ENCODE measurements at places on chromosomes 3 and 15.

DNA sequence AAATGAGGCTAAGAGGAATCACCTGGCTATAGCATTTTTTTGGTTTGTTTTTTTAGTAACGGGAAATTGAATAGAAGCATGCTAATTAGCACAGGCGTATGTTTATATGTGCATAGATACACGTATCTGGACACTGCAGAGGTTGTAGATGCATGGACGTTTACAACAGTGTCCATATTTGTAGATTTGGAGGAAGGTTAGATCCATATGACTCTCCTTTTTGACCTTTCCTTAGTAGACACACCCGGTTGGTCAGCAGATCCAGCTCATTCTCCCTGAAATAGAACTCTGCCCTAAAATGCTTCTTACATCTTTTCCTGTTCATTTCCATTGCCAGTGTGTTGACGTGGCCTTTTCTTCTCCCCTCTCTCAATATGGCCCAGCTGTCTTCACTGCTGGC is 60.1 kb downstream of the SLCO3A1 start:
- DNase-seq: no peak

DNA sequence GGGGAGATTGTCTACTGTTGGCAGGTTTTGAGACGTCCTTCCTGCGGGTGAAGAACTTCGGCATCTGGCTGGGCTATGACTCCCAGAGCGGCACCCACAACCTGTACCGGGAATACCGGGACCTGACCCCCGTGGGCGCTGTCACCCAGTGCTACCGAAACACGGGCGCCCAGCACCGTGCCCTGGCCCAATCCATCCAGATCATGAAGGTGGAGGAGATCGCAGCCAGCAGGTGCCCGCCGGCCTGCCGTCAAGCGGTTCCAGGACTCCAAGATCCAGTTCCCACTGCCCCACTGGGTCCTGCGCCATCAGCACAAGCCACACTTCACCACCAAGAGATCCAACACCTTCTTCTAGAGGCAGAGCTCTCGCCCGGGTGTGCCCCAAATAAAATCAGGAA is 194.9 kb upstream of the EPHA6 start:
- DNase-seq: no peak

DNA sequence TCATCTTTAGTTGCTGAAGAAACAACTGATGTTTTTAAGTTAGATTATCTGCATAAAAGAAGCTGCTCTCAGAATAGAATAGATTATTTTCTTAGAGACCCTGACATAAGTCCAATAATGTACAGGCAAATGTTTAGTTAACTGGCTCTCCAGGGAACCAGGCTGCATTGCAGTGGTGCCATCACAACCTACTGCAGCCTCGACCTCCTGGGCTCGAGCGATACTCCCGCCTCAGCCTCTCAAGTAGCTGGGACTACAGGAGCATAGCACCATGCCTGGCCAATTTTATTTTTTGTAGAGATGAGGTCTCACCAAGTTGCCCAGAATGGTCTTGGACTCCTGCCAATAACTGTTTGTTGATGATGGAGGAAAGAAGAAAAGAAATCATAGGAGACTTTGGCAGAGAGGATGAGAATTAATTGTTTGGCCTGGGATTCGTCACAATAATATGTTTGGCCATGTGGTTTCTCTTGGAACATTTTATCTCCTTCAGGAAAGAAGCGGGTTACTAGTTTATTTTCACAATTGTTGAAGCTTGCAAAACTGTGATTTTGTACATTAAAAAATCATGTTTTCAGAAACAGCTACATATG is 429.2 kb downstream of the CADM2 start:
- DNase-seq: no peak

GRCh38 chr15:37217567-37217966 is 117.2 kb upstream of the MEIS2 start:
- DNase-seq: peak; percentile 0

DNA sequence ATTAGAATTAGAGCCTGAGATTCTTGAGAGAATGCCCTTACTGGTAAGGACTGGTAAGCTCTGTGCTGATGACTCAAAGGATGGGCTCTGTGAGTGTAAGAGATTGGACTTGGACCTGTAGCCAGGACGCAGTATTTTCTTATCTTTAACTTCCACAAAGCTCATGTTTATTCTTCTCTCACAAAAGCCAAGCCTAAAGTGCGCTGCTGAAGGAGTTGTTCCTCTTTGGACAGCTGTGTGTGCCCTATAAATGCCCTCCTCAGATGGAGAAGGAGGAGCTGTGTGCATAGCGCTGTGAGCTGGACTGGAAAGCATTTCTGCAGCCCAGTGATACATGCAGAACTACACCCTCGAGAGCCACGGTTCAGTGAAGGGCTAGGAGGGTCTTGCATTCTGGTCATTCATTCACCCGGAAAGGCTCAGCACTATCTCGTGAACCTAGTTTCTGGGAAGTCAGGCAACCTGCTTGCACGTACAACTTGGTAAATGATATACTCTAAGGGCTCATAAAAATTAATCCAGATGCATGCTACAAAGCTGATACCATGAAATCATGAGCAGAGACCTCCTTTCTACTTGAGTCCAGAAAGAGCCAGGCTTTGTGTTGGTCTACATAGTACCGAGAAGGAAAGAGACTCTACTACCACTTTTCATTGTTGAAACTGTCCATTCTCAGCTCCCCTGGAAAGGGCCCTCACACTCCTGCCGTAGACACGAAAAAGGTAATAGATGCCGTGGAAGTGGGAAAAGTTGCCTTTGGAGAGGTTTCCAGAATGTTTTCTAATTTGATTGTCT is 103.0 kb upstream of the TBL1XR1 start:
- peak; percentile 64 for DNase-seq
